Astrocyte (in vitro differentiated cells and primary cell): ENCODE measurements at places on chromosomes 1 and 21. TPM values are rescaled to one million over a fixed set of nuclear protein-coding genes. Genes with fewer than 3 reads are reported as not detected.

DNA sequence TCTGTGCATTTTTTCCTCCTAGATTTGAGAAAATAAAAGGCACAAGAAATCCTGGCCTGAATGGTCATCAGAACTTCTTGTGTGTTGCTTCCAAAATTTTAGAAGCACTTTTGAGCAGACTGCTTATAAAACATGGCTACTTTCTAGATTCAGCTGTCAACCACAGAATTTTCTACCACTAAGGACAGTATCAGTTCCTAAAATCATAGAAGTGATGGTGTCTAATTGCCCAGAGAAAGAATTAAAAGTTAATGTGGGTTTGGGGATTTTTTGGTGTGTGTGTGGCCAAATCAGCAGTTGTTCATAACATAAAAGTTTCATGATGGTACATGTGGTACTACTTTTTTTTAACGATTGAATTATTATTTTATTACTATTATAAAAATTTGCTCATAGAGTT is 171.4 kb upstream of the SNX7 start:
- H3K27me3 ChIP-seq: no peaks in the 10 kb centered on the region
- no peak overlapping the region for H3K4me3 ChIP-seq
- no peaks in the 10 kb centered on the region for H3K4me1 ChIP-seq
- H3K36me3 ChIP-seq: no peaks in the 10 kb centered on the region
- no peak for DNase-seq

Gene SPRR4
- total RNA-seq: not detected in 2 replicates

Gene BARHL2
- not detected in 2 replicates for total RNA-seq

- H3K27me3 ChIP-seq: no peaks in the 10 kb centered on the region
- no peaks in the 10 kb centered on the region for H3K36me3 ChIP-seq
- H3K27ac ChIP-seq: no peak overlapping the region
- no peak overlapping the region for H3K4me3 ChIP-seq
- DNase-seq: no peak
Measured at GRCh38 chr1:176863613-176864012, 300.9 kb downstream of the ASTN1 start.

Gene CD53
- not detected in 2 replicates for total RNA-seq

- H3K36me3 ChIP-seq: peaks cover 25% of the 10 kb centered on the region
- no peaks in the 10 kb centered on the region for H3K27me3 ChIP-seq
- H3K4me1 ChIP-seq: no peaks in the 10 kb centered on the region
- DNase-seq: no peak
- H3K27ac ChIP-seq: no peak overlapping the region
Measured at GRCh38 chr1:108972951-108973350, 9.7 kb upstream of the CLCC1 start.

DNA sequence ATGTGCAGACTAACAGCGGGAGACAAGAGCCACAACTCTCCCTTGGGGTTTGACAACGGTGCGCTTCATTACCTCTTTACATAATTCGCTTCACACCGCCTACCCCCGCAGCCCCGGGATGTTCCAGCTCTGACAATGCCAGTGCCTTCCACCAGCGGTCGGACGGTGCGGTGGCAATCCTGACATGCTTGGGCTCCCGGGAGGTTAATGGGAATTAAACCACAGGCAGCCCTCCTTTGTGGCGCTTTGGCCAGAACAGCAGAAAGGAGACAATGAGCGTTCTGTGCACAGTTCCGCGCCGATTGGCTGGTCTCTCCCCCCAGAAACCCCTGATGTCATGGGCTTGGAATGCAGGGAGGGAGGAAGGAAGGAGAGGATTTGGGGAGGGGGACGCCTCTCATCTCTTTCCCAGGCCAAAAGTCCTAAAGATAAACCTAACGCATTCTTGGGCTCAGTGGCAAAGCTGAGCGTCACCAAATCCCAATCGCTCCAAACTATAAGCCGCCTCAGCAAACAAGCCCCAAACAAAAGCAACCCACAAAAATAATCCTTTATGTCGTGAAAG is 1.3 kb downstream of the CNN3 start:
- H3K4me3 ChIP-seq: peak overlapping the region; percentile 100
- DNase-seq: peak; percentile 94
- peak overlapping the region; percentile 100 for H3K27ac ChIP-seq
- no peaks in the 10 kb centered on the region for H3K27me3 ChIP-seq

DNA sequence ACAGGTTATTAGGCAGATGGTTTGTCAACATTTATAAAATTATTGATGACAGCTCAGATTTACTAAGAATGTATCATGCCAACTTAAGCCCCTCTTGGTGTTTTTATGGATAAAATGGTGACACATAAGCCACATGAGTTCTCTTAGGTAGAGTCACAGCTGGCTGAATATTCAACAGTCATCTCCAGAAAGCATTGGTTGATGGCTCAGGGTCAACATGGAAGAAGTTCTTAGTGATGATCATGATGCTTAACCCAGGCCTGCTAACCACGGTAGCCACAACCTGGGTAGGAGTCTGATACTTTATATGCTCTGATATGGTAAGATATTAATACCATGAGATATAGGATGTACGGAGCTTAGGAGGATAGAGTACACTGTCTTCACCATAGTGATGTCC is 46.4 kb upstream of the SIPA1L2 start:
- H3K4me1 ChIP-seq: no peaks in the 10 kb centered on the region
- no peak for DNase-seq
- no peak overlapping the region for H3K4me3 ChIP-seq
- H3K27ac ChIP-seq: no peak overlapping the region
- no peaks in the 10 kb centered on the region for H3K36me3 ChIP-seq
- peaks cover 5% of the 10 kb centered on the region for H3K27me3 ChIP-seq

DNA sequence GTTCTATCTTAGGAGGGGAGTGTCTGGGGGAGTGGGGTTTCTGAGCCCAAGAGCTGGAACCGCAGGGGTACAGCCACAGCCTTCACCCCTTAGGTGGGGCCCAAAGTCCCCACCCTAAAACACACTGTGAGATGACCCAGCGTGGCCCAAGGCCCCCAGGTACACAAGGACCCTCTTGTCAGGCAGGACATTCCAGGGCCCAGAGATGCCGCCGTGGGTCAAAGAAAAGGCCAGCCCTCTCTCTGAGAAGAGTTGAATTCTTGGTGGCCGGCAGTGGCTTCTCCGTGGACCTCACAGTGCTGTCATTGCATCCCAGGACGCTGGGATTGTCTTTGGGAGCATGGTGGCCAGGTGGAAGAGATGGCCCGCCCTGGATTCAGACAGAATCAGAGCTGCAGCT is 176.3 kb upstream of the C1orf174 start:
- H3K36me3 ChIP-seq: no peaks in the 10 kb centered on the region
- no peak overlapping the region for H3K4me3 ChIP-seq
- no peak for DNase-seq
- no peaks in the 10 kb centered on the region for H3K4me1 ChIP-seq

Gene NTPCR
- 41.5 and 54.5 TPM in 2 replicates for total RNA-seq

DNA sequence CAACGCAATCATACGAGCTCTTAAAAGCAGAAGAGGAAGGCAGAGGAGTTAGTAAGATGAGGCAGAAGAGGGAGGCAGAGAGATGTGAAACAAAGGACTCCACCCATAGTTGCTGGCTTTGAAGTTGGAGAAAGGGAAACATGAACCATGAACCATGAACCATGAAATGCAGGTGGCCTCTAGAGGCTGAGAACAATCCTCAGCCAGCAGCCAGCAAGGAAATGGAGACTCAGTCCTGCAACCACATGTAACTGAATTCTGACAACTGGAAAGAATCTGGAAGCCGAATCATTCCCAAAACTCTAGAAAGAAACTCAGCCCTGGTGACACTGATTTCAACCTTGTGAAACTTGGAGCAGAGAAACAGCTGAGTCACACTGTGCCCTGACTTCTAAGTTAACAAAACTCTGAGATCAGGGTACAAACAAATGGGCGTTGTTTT is 10.1 kb downstream of the DIPK1A start:
- peaks cover 16% of the 10 kb centered on the region for H3K4me1 ChIP-seq
- DNase-seq: peak; percentile 81
- H3K36me3 ChIP-seq: no peaks in the 10 kb centered on the region
- H3K27ac ChIP-seq: peak overlapping the region; percentile 57
- no peak overlapping the region for H3K4me3 ChIP-seq
- H3K27me3 ChIP-seq: no peaks in the 10 kb centered on the region

DNA sequence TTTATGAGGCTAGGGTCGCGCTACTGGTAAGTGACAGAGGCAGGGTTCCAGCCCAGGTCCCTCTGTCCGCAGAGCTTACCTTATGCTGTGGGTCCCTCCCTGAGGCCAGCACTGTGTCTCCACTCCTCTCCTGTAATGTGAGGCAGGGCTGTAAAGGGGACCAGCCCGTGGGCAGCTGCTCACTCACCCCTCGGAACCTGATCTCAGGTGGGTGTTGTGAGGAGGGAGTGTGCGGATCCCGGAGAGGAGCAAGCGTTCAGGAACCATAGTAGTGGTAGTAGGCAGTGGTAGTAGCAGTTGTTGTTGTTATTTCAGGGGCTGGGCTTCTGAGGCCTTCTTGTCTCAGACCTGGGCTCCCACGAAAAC is 1.7 kb downstream of the ZC3H12A start:
- peaks cover 90% of the 10 kb centered on the region for H3K4me1 ChIP-seq
- H3K27me3 ChIP-seq: no peaks in the 10 kb centered on the region
- DNase-seq: no peak
- H3K4me3 ChIP-seq: peak overlapping the region; percentile 75
- H3K27ac ChIP-seq: peak overlapping the region; percentile 96

DNA sequence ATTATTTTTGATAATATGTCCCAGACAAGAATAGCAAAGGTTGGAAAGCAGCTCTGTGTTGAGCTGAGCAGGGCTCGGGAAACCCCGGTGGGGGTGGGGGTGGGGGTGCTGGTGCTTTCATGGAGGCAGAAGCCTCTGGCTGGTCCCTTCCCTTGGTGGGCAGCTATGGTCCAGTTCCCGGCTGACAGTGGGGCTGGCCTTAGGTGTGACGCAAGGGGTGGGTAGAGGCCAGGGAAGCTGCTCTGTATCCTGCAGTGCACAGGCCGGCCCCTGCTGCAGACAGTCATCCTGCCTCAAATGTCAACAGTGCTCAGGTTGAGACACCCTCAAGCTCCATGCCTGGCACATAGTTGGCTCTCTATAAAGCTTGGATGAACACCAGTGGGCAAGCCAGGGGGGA is 8.9 kb downstream of the ACTL8 start:
- peaks cover 33% of the 10 kb centered on the region for H3K4me1 ChIP-seq
- H3K4me3 ChIP-seq: no peak overlapping the region
- H3K36me3 ChIP-seq: no peaks in the 10 kb centered on the region
- DNase-seq: no peak
